ENCODE measurements at places on chromosomes 16 and 17.

GRCh38 chr16:89097392-89097772 is 3.7 kb downstream of the ACSF3 start:
- DNase-seq = no peak

DNA sequence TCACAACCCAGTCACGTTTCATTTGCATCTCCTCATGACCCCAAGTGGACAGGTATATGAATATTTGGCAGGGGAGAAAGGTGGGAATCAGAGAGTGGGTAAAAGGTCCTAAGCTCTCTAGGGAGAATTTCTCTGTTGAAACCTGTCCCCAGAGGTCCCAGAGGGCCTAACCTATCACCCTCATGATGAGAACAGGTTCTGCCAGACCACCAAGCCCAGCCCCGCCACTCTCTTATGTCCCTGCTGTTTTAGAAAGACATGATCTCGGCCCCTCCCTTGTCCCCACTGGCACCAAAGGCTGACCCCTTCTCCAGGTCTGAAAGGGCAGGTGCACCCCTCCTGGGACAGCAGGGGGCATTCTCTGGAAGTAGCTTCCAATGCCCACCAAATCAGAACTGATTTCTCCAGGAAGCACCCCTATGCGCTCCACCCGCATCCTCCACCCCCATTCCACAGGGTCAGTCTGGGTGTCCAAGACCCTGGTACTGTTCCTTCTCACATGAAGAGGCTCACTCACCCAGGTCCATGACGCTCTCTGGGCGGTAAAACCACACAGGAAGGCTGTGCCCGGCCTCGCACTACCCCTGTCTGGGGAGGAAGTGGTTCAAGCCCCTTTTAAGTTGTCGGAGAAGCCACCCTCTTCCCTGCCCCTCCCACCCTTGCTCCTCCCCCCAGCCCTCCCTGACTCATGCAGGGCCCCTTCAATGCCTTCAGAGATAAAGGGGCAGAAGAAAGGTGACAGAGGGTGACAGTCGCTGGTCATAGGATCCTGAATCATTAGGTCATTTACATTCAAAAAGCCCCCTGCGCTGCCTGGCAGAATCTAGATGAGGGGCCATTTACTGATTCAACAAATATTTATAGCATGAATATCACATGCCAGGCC is at the start of gene CCR7:
CCR7 (minus strand) TSS at position 590 of the 886 bp plus-strand sequence; CDS start at position 527, 63 bp downstream.
- no peak for DNase-seq

DNA sequence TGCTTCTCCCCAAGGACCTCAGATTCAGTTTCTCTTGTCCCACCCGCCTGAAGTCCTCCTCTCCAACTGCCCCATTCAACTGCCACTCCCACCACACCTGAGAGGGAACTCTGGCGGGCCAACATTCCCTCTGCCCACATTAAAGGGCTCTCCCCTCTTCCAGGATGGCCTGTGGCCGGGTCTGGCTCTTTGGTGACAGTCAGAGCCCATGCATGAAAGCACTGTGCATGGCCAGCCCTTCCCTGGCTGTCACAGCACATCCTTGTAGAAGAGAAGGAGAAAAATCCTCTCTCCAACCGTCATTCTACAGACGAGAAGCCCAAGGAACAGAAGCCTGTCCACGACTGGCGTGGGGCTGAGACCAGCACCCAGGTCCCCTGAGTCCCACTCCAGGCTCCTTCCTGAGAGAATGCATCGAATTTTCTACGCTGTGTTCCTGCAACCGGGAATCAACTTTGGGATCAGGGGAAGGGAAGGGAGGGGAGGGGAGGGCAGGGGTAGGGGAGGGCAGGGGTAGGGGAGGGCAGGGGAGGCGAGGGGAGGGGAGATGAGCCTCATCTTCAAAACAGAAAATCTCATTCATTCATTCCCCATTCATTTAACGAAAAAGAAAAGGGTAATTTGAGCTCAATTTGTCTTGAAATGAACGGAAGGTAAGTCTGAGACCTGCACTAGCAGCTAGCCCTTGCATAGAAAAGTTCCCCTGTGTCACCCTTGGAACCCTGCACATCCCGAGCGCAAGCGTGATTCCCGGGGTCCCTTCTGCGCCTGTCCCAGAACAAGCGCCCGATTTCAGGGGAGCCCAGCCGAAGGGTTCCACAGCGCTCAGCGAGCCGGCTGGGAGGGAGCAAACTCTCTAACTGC is at the start of gene ABCC12:
ABCC12 (minus strand) TSS at position 68 of the 864 bp plus-strand sequence. CDS start 9,569 bp downstream, outside the sequence.
- DNase-seq = no peak

DNA sequence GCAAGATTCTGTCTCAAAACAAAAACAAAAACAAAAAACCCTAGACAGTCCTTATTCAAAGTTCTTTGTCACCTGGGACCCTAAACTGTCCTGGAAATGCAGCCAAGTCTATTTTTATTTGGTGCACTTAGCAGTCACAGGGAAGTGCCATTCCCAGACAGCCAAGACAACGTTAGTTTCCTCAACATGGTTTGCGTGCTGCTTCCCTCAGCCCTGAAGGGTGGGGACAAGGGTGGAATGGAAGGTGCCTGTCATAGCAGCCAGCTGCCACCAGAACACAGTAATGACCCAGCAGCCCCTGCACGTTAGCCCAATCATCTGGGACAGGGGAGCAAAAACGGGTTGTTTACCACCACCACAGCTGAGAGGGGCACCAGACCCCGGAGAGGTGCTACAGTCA is 16.9 kb downstream of the CREBBP start:
- DNase-seq = no peak

Measured in NCI-H1930 (cell line).